IPS-NIHi11 (cell line): ENCODE measurements at places on chromosomes 16 and 17.
A peak's percentile ranks its signal among the peaks of the same experiment; 100 is the strongest.

- DNase-seq, result peak; percentile 75
These were observed 104.3 kb upstream of the DNAH9 start for GRCh38 chr17:11493936-11494335.

GRCh38 chr17:11608396-11608795 is 10.1 kb downstream of the DNAH9 start:
- no peak for DNase-seq

GRCh38 chr16:5002699-5003143 is 31.0 kb downstream of the NAGPA start:
- DNase-seq, result no peak

DNA sequence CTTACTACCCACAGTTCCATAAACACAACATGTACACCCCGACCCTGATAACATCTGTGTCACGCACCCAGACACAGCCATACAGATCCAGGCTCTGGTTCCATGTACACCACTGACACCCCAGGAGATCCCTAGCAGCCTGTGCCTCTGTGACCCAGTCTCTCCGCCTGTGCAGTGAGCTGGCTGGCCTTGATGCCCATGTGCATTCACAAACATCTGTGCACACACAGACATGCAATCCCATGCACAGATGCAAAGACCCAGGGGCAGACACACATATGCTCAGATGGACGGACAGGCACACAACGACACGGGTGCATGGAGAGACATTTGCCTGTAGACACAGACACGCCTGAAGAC is 4.1 kb downstream of the CCDC102A start:
- no peak for DNase-seq

- no peak for DNase-seq
These were observed 59.9 kb downstream of the OR1D5 start for GRCh38 chr17:3003296-3004149.

- no peak for DNase-seq
These were observed 35.8 kb downstream of the BEAN1 start for GRCh38 chr16:66462912-66463311.

DNA sequence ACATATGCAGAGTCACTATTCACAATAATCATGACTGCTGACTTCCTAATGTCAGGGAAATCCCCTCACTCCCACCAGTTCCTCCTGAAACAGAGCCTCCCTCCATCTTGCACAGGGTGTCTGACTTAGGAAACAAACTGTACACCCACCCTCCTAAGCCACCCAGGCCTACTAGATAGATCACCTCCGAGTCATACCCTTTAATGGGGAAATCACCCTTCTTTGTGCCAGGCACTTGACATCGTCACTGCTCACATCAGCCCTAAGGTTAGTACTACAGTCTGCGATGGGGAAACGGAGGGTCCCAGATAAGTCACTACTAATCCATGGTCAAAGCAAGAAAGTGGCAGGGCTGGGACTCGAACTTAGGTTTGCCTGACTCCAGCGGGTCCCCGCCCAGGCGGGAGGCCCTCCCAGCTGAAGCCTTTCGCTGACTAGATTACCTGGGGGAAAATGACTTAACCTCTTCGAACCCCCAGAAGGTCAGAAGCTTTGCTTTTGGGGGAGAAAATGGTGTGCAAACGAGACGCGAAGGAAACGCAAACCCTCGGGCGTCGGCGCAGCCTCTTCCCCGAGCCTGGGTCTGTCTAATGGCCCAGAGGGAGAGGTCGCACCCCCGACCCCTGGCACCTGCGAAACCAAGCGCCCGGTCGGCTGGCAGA is 3.4 kb upstream of the MLLT6 start:
- DNase-seq, result no peak
